ENCODE measurements at places on chromosomes 12 and 14.

DNA sequence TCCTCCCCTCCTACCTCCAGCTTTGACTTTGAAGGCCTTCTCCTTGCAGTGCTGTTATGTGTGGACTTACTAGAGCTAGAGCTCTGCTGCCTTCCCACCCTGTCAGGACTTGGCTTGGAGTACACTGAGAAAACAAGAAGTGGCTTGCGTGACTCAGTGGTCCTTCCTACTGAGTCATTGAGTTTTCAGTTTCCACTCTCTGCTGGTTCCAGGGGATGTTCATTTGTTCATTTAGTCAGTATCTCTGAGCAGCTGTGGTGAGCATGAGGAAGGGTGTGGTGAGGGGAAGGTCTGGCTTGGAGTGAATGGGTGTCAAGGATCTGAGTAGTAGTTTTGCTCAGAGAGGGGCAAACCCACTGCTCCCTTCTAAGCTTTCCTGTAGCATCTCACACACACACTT, 17.2 kb upstream of the ELK3 start:
- DNase-seq = no peak

DNA sequence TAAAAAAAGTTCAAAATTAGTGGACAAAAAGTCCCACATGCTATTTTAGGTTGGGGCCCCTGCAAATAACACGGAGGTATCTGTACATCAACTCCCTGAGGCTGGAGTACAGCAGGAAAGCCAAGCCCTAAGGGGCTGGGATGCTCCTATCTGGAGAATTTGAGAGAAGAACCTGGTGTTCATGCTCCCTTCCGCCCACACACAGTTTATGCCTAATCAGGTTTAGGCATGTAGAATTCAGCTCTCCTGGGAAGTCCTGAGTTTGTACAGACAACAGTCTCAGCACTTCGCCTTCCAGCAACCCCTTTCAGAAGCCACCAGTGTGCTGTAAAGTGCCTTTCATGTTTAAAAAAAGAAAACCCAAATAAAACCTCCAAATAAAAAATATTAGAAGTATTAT, 237.3 kb upstream of the GRIP1 start:
- DNase-seq = no peak

- DNase-seq = no peak
These were observed 15.3 kb downstream of the TSFM start for GRCh38 chr12:57797933-57798332.

GRCh38 chr14:96625426-96625985, 123.3 kb downstream of the PAPOLA start:
- no peak for DNase-seq

- no peak for DNase-seq
These were observed 217.9 kb upstream of the GRIP1 start for GRCh38 chr12:66896797-66897196.

GRCh38 chr12:7293670-7294069, 10.2 kb upstream of the ACSM4 start:
- DNase-seq = no peak
